ENCODE measurements at places on chromosomes 12 and 14. TPM values are rescaled to one million over a fixed set of nuclear protein-coding genes. Genes with fewer than 3 reads are reported as not detected.

DNA sequence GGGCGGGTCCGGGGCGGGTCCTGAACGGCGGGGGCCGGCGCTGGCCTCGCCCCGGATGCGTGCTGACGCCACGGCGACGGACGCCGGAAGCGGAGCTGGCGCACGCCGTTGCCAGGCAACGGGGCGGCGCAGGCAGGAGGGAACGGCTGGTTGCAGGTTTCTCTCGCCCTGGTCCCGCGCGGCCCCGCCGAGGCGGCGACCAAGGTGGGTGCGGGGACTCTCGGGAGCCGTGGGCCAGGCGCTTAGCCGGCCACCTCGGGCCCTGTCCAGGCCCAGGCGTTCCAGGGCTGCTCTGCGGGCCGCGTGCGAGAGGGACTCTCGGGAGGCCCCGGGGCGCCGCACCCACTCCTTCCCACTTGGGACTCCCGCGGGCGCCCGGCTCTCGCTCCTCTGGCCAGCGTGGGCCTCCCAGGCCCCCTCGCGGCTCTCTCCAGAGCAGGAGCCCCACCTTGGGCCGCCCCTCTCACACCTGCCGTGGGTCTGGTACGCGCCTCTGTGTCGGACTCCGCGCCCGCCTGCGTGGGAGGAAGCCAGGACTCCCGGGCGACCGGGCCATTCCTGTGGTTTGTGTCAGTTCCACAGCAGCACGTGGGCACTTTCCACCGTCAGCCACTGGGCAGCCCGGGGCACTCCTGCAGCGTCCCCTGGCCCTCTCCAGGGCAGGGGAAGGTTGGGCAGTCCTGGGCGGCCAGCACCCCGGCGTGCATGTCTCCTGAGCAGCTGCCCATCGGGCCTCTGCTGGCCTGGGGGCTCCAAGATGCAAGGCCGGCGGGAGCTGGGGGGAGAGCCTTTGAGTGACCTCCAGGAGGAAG is at the start of gene CLBA1:
CLBA1 (plus strand) TSS at position 114 of the 812 bp plus-strand sequence; CDS start at position 758, 644 bp downstream.
- peak; percentile 100 for DNase-seq

DNA sequence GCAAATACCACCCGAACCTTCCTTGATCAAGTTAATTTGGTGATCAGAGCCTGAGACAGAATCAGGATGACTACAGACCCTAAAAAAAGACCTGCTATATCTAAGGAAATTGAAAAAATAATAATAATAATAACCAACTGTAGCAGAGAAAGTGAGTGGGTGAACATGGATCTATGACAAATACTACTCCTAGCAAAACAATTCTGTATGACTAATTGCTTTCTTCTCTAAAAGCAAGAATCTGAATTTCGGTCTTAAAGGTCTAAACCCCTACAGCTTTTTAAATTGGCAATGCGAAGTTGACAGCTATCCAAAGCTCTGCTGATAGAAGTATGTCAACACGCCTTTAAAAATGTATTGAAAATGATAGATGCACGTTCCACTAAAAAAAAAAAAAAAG is 102.2 kb downstream of the PRKAB1 start:
- DNase-seq = no peak

DNA sequence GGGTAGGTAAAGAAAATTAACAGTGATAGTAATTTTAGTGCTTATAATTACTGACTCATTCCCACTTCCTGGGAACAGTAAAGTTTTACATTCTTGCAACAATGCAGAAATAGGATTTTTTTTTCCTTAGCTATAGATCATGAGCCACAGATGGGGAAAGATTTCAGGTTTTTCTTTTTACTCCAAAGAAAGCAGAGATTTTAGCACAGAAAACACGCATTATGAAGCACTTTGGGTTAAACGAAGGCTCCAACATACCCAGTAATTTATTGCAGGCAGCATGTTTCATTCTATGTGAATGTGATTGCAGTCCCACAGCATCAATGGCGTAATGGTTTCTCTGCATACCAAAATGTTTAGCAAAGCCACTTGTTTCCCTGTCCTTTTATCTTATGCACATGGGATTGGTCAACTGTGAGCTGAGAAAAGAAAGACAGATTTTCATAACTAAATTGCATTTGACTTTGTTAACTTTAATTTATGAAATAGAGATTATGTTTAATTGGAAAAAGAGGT is 124.6 kb upstream of the E2F7 start:
- DNase-seq = no peak

- no peak for DNase-seq
Observed at GRCh38 chr14:61298824-61299223, 17.7 kb upstream of the TMEM30B start.

GRCh38 chr12:67964456-67964855 is 24.8 kb upstream of the IFNG-AS1 start:
- DNase-seq = no peak

- no peak for DNase-seq
Observed at GRCh38 chr12:95115641-95116040, 42.2 kb upstream of the NR2C1 start.

DNA sequence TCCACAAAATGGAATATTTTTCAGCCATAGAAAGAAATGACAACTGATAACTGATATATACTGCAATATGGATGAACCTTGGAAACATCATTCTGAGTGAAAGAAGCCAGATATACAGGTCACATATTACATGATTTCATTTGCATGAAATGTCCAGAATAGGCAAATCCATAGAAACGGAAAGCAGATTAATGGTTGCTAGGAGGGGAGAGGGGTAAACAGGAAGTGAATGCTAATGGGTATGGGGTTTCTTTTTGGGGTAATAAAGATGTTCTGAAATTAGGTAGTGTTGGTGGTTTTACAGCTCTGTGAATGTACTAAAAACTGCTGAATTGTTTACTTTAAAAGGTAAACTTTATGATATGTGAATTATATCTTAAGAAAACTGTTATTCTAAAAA is 6.5 kb downstream of the RAD51AP1 start:
- DNase-seq = no peak

DNA sequence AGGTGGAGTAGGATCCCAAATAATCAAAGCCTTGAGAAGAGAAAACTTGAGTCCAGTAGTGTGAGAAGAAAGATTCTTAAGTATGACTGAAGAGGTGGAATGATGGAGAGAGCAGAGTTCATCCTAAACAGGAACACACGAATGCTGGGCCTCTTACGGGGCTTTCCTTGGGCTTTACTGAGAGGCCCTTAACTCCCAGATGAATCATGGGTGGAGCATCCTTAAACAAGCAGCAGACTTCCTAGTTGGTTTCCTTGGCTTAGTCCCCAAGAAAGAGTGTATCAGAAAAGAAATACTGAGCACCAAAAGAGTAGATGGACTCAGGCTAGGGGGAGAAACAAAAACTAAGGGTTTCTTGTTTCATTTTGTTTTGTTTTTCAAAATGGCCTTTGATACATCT is 132.5 kb downstream of the GPR135 start:
- DNase-seq = no peak

DNA sequence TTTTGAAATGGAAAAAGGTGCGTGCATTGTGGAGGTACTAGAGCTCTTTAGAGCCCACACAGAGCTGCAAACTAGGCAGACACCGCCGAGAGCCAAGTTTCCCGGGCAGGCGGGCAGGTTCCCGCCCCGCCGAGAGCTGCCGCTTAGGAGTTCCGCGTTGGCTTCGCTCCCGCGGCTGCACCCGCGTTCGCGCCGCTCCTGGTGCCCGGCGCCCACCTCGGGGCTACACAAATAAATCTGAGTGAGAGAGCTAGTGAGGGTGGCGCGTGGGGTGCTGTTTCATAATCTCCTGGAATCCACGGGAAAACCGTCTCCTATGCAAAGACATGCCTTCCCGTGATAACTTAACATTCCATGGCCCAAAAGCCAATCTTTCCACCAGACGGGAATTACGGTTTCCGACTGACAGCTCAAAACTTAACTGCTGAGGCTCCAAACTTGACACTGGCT is 645 bp downstream of the KITLG start:
- peak; percentile 21 for DNase-seq

- no peak for DNase-seq
Observed at GRCh38 chr14:94536836-94537235, 24.4 kb upstream of the SERPINA4 start.

- no peak for DNase-seq
Observed at GRCh38 chr12:77118696-77119095, 53.3 kb upstream of the E2F7 start.

DNA sequence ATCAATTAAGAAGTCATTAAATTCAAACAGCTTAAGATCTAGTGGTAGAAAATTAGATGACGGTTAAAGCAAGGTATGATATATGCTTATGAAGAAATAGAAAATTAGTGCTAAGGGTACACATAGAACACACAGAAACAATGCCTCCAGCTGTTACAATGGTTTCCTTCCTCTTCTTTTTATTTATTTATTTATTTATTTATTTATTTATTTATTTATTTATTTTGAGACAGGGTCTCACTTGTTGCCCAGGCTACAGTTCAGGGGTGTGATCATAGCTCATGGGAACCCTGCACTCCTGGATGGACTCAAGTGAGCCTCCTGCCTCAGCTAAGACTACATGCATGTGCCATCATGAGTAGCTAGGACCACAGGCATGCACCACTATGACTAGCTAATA is 34.9 kb upstream of the PTPRR start:
- no peak for DNase-seq

DNA sequence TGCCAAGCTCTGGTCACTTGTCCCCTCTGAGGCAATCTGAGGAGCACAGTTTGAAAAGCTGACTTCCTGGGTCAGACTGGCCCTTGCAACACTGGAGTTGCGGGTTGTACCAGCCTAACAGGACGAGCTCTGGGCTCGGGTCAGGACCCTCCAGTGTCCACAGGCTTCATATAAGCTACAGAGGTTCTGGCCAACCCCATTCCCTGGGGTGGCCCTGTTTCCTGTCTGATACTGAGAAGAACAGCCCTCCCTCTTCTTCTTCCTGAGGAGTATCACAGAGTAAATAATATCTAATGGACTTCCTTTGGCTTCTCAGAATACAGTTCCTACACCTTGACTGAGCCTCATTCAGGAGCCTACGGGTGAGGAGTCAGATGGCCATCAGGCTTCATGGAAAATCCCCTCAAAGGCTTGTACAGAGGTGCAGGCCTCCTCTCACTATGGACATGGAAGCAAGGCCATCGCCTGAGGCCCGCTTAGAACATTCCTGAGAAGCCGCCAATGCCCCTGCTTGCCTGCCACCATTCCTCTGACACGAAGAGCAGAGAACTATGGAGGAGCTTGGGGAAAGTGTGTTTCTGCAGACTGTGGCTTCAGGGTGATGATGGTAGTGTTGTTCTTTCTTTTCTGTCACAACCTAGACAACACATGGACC is 28.5 kb upstream of the ANO2 start:
- no peak for DNase-seq

- no peak for DNase-seq
Observed at GRCh38 chr14:96240641-96241040, 15.4 kb upstream of the BDKRB1 start.

DNA sequence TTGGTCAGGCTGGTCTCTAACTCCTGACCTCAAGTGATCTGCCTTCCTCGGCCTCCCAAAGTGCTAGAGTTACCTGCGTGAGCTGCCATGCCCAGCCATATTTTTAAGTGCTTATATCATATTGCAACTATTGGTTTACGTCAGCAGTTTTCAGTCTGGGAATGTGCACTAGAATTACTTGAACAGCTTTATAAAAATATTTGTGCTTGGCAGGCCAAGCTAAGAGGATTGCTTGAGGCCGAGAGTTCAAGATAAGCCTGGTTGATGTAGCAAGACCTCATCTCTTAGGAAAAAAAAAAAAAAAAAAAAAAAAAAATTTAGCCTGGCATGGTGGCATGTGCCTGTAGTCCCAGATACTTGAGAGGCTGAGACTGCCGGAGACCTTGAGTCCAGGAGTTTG is 17.1 kb downstream of the KIAA0586 start:
- no peak for DNase-seq

DNA sequence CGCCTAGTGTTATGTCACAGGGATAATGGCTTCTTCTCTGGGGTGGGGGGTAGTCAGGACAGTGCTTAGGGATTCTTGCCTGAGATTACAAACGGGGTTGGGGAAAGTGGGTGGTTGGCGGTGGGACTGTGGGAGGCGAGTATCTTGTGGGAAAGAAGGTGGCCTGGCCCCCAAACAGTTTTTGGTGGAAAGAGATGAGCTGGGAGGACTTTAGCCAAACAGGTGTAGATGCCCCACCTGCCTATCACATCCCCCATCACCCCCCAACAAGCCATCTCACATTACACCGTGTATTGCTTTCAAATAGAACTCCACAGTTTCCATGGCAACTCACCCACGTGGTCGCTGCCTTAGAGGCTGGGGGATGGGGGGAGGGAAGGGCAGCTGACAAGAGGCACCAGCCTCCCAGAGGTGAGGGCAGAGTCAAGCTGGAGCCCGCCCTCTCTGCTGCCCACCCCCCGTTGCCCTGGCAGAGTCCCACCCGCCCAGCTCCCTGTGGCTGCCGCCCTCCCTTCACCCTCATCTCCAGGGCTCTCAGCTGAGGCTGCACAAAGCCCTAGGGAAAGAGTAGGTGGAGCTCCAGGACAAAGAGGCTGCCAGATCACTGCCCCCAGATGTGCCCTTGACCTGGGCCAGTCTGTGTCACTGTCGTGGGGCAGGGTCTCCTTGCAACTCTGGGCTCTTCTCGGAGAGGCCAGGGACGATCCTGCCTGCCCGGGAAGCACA is 98.3 kb downstream of the LRRC74A start:
- DNase-seq = no peak

GRCh38 chr12:104387190-104387589 is 69.6 kb upstream of the CHST11 start:
- DNase-seq = no peak

DNA sequence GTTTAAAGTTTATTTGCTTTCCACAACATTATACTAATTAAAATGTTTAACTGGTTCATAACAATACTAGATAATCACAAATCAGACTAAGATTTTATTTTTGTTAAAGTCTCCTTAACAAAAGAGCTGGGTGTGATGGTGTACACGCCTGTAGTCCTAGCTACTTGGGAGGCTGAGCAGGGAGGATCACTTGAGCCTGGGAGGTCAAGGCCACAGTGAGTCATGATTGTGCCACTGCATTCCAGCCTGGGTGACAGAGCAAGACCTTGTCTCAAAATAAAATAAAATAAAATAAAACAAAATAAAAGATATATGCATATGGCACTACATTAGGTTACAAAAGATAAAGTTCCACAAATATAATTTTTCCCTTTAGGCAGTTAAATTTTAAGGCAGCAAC is 5.6 kb downstream of the MIS18BP1 start:
- no peak for DNase-seq

DNA sequence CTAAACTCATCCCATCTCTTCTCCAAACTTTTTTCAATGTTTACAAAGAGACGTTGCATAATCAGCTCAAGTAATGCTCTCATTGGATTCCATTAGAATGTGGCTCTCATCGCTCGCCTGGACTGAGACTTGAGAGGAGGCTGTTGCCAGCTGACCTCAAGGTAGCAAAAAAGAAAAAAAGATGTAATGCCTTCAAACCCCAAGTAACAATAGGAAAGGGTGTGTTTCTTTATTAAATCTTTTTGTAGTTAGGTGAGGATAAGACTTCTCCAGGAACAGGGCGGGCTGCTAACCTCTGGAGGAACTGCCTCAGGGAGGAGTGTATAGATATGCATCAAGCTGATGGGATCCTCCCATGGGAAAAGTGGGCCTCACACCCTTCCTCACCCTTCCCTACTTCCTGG is 956 bp upstream of the PTHLH start:
- no peak for DNase-seq

GRCh38 chr12:105330931-105331804 is 677 bp downstream of the C12orf75 start:
- peak; percentile 21 for DNase-seq

NPAS3 gene
- total RNA-seq = 22.0 TPM

GLIPR1L1 gene
- under 0.01 TPM for total RNA-seq

LUM gene
- 12.6 TPM for total RNA-seq

FAR2 gene
- total RNA-seq = 49.3 TPM

IRAK4 gene
- total RNA-seq = 4.1 TPM

LMO3 gene
- 1,227 TPM for total RNA-seq

TMEM19 gene
- 69.7 TPM for total RNA-seq

RPS6KL1 gene
- total RNA-seq = 23.6 TPM
